Type B pancreatic cell (in vitro differentiated cells): ENCODE measurements at places on chromosomes 16 and 17.

- H3K4me1 ChIP-seq: no peaks in the 10 kb centered on the region
- no peak for DNase-seq
- H3K4me3 ChIP-seq: no peak overlapping the region
- no peak overlapping the region for H3K27ac ChIP-seq
- no peaks in the 10 kb centered on the region for H3K27me3 ChIP-seq
- H3K36me3 ChIP-seq: no peaks in the 10 kb centered on the region
Observed at GRCh38 chr17:71276079-71276478, 844.7 kb upstream of the SOX9 start.

DNA sequence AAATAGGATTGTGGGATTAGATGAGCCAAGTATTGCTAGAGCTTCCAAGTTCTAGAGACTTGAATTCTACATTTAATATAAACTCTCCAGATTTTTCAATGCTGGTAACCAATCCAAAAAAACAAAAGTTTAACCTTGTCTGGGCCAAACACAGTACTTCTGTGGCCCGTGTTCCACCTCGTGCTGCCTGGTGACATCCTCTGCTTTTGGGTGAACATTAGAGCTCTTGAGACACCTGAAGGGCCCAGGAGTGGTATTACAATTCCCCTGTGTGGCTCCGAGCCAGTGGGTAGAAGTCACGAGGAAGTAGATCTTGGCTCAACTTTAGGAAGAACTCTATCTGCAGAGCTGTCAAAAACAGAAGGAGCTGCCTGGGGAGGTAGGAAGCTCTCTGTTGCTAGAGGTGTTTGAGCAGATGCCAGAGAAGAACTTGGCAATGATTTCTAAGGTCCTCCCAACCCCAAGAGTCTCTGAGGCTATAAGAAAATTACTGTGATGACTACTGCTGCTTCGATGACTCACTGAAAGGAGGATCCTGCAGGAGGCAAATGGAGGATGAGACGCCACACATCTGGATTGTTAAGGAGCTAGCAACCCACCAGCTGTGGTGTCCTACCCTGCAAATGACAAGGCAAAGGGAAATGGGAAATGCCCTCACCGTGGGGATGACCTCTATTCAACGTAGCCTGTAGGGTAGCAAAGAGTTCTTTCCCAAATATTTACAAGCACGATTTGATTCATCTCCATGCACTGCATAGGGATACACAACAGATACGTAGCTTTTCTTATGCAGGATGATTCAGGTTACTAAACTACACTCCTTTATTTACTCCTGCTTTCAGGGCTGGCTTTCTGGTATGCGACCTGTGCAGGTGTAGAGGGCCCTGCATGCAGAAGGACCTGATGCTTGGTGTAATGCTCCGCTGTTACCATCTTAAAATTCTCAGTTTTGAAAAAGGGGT, 45.8 kb upstream of the GAS7 start:
- DNase-seq: no peak
- no peak overlapping the region for H3K27ac ChIP-seq
- no peak overlapping the region for H3K4me3 ChIP-seq
- H3K36me3 ChIP-seq: no peaks in the 10 kb centered on the region

- H3K4me1 ChIP-seq: peaks cover 5% of the 10 kb centered on the region
- peaks cover 5% of the 10 kb centered on the region for H3K36me3 ChIP-seq
- no peak for DNase-seq
- H3K4me3 ChIP-seq: no peak overlapping the region
Observed at GRCh38 chr17:63250830-63251229, 195.3 kb downstream of the CYB561 start.

- H3K4me3 ChIP-seq: no peak overlapping the region
- no peak for DNase-seq
- H3K36me3 ChIP-seq: no peaks in the 10 kb centered on the region
- no peak overlapping the region for H3K27ac ChIP-seq
- no peaks in the 10 kb centered on the region for H3K27me3 ChIP-seq
Observed at GRCh38 chr16:17138801-17139200, 332.0 kb downstream of the XYLT1 start.

DNA sequence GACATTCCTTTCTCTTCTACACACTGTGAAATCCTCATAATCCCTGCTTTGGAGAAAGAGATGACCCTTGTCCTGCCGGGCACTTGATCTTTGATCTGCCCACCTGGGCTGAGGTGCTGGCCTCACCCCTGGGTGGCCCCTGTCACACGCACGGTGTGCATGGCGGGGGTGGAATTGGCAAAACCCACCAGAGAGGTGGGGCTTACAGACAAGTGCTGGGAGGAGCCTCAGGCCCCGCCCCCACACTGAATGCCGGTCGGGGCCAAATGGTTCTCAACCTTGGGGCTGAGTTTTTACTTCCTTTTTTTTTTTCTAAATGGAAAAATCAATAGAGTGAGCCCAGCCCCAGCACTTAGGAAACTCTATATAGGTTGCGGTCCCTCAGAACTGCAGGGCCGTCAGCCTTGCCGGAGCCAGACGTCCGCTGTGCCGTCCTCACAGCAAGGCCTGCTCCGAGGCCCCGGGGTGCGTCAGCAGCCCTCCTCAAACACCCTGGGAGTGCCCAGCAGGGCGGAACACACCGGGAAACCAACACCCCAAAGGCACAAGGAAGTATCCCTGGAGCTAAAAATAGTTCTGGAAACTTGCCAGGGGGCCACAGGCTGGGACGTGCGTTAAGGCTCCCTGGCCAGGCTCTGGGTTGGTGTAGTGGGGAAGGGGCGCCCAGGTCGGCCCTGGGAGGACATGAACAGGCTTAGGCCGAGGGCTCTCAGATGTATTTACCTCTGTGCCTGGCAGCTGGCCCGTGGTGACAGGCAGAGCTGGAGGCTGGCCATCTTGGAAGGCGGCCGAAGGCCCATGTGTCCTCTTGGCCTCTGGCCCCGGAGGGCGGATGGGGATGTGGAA, 11.0 kb downstream of the GPRC5C start:
- peaks cover 8% of the 10 kb centered on the region for H3K4me1 ChIP-seq
- peak overlapping the region; percentile 82 for H3K27ac ChIP-seq
- H3K36me3 ChIP-seq: peaks cover 10% of the 10 kb centered on the region

DNA sequence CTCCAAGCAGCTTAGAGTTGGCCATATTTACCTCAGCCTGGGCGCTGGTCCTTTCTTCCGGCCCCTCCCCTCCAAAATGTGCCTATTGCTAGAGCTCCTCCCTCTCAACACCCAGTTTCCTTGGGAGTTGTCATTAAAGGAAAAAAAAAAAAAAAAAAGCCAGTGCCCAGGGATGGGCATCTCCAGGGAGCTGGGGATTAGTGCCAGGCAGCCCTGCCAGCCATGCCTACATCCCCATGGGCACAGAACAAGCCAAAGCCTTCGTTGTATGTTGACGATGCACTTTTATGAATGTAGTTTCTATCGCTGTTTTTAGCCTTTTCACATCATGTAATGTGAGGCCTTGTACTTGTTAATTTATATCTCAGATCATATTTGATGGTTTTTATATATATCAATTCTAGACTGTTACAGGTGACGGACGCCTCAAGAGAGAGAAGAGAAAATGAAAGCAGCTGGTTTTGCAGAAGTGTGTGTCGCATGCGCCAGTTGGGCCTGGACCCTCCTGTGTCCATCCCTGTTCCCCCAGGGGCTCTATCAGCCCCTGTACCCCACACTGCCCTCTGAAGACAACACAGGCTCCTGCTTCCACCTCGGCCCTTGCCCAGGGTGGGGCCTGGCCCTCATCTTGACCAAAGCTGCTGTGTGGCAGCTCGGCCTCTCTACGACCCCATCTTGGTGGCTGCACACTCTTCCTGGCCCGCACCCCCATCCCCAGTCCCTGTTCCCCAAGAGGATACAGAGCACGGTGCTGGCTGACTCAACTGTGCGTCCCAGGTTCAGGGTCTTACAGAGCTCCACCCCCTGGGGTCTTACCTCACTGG, 4.8 kb downstream of the LIMD2 start:
- H3K27ac ChIP-seq: no peak overlapping the region
- H3K4me1 ChIP-seq: no peaks in the 10 kb centered on the region
- peaks cover 4% of the 10 kb centered on the region for H3K36me3 ChIP-seq
- DNase-seq: no peak
- no peaks in the 10 kb centered on the region for H3K27me3 ChIP-seq

DNA sequence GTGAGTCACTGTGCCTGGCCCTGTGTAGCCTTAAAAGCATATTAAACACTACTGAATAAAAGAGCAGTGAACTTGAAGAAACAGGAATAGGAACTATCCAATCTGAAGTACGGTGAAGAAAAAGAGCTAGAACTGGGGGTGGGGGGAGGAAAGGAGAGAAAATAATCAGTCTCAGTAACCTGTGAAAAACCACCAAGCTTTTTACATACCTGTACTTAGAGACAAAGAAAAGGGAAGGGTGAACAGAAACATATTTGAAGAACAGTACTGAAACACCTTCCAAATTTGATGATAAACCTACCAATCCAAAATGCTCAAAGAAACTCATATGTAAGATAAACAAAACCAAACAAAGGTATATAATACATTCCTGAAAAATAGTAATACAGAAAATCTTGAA, 77.5 kb downstream of the USP32 start:
- no peak overlapping the region for H3K27ac ChIP-seq
- peaks cover 7% of the 10 kb centered on the region for H3K36me3 ChIP-seq
- H3K4me3 ChIP-seq: no peak overlapping the region
- DNase-seq: no peak

DNA sequence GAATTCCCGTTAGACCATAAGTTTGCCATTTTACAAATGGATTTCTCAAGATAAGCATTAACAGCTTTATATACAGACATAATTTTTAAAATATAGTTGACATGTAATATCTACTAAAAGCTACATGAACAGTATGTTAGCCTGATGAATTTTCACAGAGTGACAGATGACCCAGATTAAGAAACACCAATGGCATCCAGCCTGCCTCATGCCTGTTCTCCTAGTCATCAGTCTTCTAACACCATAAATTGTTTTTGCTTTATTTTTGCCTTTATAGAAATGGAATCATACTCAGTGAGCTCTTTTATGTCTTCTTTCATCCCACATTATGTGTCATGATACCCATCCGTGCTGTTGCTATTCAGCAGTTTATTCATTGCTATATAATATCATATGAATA, 80.0 kb downstream of the ATF7IP2 start:
- no peak overlapping the region for H3K27ac ChIP-seq
- H3K4me1 ChIP-seq: no peaks in the 10 kb centered on the region
- H3K4me3 ChIP-seq: no peak overlapping the region
- H3K36me3 ChIP-seq: peaks cover 10% of the 10 kb centered on the region
- no peak for DNase-seq
- H3K27me3 ChIP-seq: no peaks in the 10 kb centered on the region

- no peaks in the 10 kb centered on the region for H3K36me3 ChIP-seq
- H3K27me3 ChIP-seq: peaks cover 26% of the 10 kb centered on the region
- DNase-seq: no peak
- H3K4me1 ChIP-seq: no peaks in the 10 kb centered on the region
Observed at GRCh38 chr16:78035012-78035411, 12.7 kb downstream of the CLEC3A start.

DNA sequence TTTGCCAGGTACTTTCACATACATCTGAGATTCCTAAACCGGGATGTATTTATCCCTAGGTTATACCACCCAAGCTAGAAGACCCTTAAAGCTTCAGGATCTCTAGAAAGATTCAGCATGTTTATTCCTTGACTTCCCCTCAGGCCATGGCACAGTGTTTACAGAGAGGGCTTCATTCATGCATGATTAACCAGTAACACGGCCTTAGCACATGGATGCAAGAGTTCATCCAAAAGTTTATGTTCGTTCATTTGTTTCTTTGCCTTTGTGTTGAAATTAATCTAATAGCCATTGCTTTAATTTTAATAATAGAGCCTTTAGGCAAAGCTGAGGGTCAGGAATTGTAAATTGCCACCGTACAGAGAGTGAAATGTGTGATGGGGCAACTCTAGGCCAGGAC, 13.8 kb downstream of the PCTP start:
- H3K4me1 ChIP-seq: peaks cover 14% of the 10 kb centered on the region
- no peaks in the 10 kb centered on the region for H3K27me3 ChIP-seq
- no peak overlapping the region for H3K27ac ChIP-seq
- no peak overlapping the region for H3K4me3 ChIP-seq
- DNase-seq: no peak

DNA sequence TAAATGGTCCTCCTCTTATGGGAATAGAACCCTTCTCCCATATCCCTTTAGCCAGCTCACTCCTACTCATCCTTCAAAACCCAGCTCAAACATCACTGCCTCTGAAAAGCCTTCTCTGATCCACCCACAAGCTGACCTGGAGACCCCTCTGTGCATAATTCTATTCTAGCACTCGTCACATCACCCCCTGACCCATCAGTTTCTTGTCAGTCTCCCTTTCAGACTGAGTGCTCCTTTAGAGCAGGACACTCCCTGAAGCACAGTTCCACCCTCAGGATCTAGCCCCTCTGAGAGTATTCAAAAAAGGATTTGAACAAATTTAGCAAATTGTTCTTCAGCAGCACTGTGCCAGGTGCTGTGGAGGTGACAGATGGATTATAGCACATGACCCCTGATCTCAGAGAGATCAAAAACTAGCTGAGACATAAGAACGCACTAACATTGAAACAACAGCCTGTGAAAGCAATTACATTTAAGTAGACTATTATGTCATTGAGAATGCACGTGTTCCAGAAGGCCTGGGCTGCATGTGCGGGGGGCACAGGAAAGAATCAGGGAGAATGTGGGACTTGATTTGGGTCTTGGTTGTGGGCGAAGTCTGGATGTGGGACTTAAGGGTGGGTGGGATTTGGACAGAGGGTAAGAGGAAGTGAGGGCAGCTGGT, 43.5 kb downstream of the MRPS23 start:
- H3K36me3 ChIP-seq: no peaks in the 10 kb centered on the region
- H3K27me3 ChIP-seq: peaks cover 40% of the 10 kb centered on the region
- no peak for DNase-seq
- no peak overlapping the region for H3K27ac ChIP-seq

DNA sequence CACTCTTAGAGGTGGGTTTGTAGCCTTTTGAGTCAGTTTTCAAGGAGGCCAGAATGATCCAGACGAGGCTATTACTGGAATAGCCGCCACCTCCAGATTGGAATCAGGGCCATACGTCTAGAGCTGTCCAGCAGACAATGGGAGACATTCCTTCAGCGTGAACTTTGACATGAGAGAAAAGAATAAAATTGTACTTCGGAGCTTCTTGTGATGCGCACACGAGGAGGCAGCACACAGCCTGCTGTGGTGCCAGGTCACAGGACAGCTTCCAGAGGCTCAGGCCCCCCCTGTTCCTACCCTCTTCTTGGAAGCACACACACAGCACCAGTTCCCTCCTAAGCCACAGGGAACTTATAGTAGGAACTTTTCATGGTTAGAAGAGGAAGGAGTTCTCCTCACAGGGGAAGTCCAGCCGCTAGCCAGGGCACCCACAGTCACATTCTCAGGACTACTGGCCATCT, 81.0 kb downstream of the VPS53 start:
- H3K36me3 ChIP-seq: peaks cover 13% of the 10 kb centered on the region
- H3K27ac ChIP-seq: peak overlapping the region; percentile 36
- H3K4me1 ChIP-seq: no peaks in the 10 kb centered on the region
- H3K27me3 ChIP-seq: no peaks in the 10 kb centered on the region

GRCh38 chr17:4597975-4598374, 13.6 kb downstream of the SMTNL2 start:
- H3K4me1 ChIP-seq: peaks cover 39% of the 10 kb centered on the region
- no peak overlapping the region for H3K27ac ChIP-seq
- peaks cover under 1% of the 10 kb centered on the region for H3K36me3 ChIP-seq
- DNase-seq: no peak
- no peaks in the 10 kb centered on the region for H3K27me3 ChIP-seq
